Activated T-helper 1 cell treated with anti-CD3 and anti-CD28 coated beads, Interleukin-12 subunit alpha, Interleukin-12 subunit beta, Interleukin-2, Interleukin-4 antibody, amounts not matched to agents 30 ng/mL and 10 ng/mL and 1 ng/mL, durations not matched to agents 14 hours and 24 hours and 36 hours (primary cell): ENCODE measurements at places on chromosomes 2 and 18.

- DNase-seq: no peak
Observed at GRCh38 chr2:62660582-62661262, 44.8 kb upstream of the EHBP1 start.

- no peak for DNase-seq
Observed at GRCh38 chr2:47238638-47239037, 83.5 kb upstream of the STPG4 start.

- no peak for DNase-seq
Observed at GRCh38 chr2:237773826-237774225, 24.8 kb upstream of the RBM44 start.

GRCh38 chr2:68044099-68044498, 18.7 kb downstream of the C1D start:
- no peak for DNase-seq

DNA sequence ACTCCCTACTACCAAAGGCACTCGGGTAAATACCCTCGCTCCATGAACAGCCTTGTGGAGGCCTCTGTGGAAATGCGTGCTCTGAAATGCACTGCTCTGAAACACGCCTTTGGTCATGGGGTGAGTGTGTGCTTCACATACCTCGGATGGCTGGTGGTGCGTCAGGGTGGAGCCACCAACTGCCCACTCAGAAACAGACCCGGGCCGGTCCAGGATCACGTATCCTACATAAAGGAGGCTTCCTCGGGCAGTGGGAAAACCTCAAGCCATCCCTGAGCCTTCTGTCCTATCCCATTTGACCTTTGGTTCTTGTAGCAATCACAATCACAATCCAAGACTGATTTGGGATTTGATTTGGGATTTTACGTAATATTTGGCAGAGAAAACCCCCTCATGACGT, 53.5 kb upstream of the ZNF516 start:
- no peak for DNase-seq

DNA sequence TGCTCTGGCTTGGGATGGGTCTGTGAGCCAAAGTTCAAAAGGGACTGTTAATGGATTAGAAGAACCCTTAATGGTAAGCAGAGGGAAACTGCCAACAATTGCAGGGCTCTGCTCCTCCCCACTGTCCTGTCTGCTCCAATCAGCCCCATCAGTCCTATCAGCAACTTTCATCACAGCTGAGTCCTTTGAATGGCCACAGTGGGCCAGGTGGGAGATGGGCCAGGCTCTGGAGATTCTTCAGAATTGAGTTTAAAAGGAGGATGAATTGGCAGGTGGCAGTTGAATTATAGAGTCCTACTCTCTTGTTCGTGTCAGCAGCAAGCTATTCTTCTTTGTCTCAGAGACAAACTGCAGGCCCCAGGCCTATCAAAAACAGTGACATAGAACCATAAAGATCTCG, 573.9 kb downstream of the EPHA4 start:
- no peak for DNase-seq

DNA sequence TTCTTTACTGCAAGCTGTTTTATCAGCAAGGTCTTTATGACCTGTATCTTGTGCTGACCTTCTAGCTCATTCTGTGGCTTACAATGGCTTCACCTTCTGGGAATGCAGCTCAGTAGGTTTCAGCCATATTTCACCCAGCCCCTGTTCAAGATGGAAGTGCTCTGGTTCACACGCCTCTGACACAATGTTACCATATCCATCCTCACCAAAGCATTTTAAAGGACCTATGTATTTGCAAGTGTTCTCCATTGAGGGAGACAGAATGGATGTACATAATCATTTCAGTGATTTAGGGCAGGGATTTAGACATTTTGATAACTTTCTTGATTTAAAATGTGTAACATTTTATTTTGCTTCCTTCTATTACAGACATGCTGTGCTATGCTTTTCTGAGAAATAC, 182.3 kb upstream of the FN1 start:
- DNase-seq: no peak

DNA sequence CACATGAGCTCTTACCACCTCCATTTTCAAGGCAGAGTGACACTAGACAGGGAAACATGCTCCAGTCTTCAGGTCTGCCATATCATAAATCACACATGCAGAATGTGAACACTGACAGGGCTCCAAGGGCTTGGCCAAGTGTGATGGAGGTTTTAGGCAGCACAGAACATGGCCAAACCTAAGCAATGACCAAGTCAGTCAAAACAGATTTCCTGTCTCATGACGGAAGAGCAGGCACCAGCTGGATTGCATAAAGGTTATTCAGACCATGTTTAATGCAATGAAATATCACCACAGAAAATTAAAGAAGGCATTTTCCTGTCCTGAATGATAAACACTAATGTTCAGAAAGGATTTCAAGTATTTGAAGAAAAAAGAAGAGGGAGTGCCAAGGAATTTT, 72.5 kb downstream of the SUMO1 start:
- DNase-seq: no peak

GRCh38 chr2:39733070-39733674, 45.9 kb downstream of the THUMPD2 start:
- DNase-seq: no peak

GRCh38 chr2:218781691-218782527, at the start of gene CYP27A1:
Gene CYP27A1 (plus strand): TSS chr2:218782147. CDS start chr2:218782183, 36 bp downstream.
- no peak for DNase-seq
